Activated CD8-positive, alpha-beta T cell treated with anti-CD3 and anti-CD28 coated beads, Interleukin-2, amount 10 ng/mL, durations not matched to agents 7 days and 5 days (primary cell): ENCODE measurements at places on chromosomes 6 and 20. TPM values are rescaled to one million over a fixed set of nuclear protein-coding genes. Genes with fewer than 3 reads are reported as not detected.

GRCh38 chr6:152636021-152636608 lies 1.0 kb downstream of the SYNE1 start:
- no peak for DNase-seq

ZNF341 gene
- 5.2 TPM for total RNA-seq

- no peak for DNase-seq
Observed at GRCh38 chr20:1377984-1378734, 14.7 kb downstream of the FKBP1A start.

- DNase-seq = no peak
Observed at GRCh38 chr20:25624500-25624939, 706 bp upstream of the NANP start.

DNA sequence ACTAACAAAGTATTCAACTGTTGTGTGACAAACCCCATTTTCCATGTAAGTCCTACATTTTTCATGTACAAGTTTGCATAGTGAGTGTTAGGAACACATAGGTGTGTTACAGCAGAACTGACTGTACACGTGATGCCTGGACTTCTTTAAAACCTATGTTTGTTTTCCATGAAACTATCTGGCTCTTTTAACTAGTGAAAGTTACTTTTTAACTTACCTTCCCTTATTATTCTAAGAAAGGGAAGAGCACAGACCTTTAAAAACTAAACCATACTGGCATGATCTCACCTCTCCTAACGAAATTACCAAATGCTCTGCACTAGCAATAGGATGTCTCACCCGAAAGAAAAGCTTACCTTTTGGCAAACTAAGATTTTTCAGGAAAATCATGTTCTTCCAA lies 87.8 kb downstream of the CENPW start:
- DNase-seq = no peak

OR12D3 gene
- not detected for total RNA-seq

DNA sequence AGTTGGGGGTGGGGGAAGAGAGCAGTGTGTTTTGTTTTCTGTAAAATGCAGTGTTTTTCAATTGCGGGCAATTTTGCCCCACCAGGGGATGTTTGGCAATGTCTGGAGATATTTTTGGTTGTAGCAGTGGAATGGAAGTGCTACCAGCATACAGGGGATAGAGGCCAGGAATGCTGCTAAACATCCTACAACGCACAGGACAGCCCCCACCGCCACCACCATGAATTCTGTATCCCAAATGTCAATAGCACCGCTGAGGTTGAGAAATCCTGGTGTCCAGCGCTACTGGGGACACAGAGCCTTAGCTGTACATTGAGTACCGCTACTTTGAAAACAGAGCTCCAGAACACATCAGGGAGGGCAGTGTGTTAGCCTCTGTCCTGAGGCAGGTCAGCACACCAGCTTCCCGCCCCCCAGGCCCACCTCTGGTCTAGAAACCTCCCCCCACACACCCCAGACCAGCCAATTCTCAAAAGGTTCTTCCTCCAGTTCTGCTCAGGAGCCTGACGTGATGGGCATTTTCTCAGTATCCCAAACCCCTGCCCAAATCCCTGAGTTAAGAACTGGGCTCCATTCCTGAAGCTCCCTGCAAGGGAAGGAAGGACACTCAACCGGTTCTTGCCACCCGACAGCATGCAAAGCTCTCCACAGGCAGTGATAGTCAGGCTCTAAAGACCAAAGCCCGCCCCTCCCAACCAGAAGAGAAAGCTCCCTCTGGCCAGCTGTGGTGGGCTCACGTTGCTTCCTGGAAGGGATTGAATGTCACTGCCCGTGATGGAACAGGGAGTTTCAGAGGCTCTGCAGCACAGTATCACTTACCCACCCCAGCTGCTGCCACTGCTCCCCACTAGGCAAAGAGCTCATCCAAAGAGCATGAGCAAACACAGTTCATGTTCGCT lies 321.5 kb upstream of the JARID2 start:
- DNase-seq = no peak

BNIP5 gene
- total RNA-seq = not detected

DNA sequence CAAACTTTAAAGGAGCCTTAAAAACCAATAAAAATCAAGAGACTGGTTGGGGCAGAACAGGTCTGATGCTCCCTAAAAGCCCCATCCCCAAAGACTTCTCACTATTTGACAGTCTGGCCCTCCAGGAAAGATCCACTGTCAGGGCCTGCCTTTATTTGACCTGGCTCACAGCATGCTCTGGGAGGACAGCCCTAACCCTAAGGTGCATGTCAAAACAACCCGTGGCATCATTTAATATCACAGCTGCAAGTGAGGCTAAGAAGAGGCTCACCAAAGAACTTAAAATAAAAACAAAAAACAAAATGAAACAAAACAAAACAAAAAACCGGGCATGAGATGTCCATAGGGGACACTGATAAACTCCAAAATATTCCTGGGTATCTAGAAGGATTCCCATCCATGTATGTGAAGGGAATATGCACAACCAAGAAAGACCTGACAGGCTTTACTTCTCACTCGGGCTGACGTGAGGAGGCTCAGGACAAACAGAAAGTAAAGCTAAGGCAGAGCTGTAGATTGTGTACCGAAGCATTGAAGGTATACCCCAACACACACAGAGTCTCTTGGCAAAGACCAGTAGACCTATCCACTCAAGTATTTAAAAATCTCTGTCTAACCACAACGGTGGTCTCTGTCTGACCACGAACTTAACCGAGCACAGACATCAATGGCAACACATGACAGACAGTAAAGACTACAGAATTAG lies 57.3 kb downstream of the AHI1 start:
- peak; percentile 24 for DNase-seq

DNA sequence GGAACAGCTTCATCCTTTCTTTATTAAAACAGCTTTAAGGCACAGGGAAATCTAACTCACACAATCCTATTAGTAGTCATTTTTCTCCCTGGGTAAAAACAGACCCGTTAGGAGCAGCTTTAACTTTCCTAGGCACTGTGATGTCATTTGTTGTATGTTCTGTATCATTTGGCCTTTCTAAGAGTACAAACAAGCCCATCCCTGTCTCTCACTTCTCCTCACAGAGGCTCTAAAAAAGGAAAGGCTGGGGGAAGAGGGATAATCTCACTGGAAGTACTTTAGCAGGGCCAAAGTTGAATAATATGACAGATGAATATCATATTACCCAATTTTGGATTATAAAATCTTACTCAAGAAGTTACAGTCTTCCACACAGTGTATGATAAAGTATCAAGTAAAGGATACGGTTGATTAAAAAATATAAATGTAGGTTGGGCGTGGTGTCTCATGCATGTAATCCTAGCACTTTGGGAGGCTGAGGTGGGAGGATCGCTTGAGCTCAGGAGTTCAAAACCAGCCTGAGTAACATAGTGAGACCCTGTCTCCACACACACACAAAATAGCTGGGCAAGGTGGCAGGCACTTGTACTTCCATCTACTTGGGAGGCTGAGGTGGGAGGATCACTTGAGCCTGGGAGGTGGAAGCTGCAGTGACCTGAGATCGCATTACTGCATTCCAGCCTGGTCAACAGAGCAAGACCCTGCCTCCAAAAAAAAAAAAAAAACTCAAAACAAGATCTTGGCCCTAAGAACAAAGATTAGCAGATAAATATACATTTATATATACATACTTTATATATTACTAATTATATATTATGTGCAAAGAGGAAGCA lies 7.9 kb downstream of the NUDT3 start:
- DNase-seq = no peak

- DNase-seq = no peak
Observed at GRCh38 chr6:32081168-32081990, 27.8 kb downstream of the TNXB start.

GRCh38 chr6:167049275-167049674 lies 50.1 kb downstream of the CEP43 start:
- DNase-seq = no peak

COL20A1 gene
- not detected for total RNA-seq

DNA sequence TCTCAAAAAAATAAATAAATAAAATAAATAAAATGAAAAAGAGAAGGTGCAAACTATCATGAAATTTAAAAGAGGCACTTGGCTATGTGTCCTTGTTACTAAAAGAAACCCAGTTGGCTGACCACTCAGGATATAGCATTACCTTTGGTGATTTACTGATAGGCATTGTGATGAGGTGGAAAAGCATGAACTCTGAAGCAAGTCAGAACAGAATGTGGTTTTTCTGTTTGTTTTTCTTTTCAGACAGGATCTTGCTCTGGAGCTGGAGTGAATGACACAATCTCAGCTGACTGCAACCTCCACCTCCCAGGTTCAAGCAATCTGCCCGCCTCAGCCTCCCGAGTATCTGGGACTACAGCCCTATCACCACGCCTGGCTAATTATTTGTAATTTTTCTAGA lies 31.9 kb downstream of the ZNF184 start:
- DNase-seq = no peak

AAR2 gene
- 20.5 TPM for total RNA-seq

- no peak for DNase-seq
Observed at GRCh38 chr6:105920071-105920470, 166.1 kb upstream of the PRDM1 start.

DNA sequence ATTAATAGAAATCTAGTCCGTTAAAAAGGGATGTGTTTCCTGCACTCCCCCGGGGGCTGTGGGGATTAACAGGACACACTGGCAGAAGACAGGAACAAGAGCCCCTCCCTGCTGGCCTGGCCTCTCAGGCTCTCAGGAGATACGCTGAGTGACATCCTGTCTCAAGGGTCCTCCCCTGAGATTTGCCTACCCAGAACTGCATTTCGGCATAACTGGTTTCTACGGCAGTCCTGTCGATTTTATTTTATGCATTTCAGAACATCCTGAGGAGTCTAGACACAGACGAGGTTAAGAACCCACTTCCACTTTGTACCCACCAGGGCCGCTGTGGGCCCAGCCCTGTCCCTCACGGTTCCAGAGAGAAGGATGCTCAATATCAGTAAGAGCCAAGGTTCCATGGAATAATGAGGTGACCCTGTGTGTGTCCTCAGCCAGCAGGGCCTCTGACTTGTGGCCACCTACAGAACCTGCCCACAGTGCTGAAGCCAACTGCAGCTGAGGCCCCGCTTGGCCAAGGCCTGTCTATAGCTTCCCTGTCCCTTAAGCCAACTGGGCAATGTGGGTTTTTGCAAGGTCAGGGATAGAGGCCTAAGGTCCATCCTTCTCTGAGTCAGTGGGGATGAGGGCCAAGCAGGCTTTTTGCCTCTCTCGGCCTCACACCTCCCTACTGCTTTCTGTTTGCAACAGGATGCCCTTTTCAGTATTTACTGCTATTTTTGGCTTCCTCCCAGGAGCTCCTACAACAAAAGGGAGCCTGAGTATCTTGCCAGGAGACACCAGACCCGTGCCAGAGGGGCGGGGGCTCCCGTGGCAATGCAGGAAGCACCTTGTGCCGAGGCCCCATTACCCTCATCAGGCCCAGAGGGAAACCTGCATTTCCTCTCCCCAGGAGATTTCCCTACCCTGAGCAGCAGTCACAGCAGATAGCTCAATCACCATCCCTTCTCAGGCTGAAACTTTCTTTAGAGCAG lies 14.7 kb downstream of the UQCC2 start:
- DNase-seq = peak; percentile 71

CD93 gene
- total RNA-seq = 0.73 TPM

LRRC73 gene
- 0.26 TPM for total RNA-seq

CNR1 gene
- total RNA-seq = not detected

GRCh38 chr6:78268591-78269452 lies 598.5 kb upstream of the IRAK1BP1 start:
- no peak for DNase-seq

DNA sequence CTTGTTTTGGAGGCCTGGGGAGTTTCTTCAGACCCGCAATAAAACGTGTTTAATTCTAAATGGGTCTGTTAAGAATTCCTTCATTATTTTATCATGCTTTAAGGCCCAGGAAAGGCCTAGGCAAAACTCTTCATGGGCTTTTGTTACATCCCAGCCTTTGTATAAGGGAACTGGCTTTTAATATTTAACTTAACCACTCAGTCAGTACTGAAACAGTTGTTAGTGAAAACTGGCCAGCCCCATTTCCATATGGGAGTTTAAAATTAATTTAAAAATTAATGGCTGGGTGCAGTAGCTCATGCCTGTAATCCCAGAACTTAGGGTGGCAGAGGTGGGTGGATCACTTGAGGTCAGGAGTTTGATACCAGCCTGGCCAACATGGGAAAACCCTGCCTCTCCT lies 213.2 kb upstream of the FKBP1C start:
- DNase-seq = no peak

DNA sequence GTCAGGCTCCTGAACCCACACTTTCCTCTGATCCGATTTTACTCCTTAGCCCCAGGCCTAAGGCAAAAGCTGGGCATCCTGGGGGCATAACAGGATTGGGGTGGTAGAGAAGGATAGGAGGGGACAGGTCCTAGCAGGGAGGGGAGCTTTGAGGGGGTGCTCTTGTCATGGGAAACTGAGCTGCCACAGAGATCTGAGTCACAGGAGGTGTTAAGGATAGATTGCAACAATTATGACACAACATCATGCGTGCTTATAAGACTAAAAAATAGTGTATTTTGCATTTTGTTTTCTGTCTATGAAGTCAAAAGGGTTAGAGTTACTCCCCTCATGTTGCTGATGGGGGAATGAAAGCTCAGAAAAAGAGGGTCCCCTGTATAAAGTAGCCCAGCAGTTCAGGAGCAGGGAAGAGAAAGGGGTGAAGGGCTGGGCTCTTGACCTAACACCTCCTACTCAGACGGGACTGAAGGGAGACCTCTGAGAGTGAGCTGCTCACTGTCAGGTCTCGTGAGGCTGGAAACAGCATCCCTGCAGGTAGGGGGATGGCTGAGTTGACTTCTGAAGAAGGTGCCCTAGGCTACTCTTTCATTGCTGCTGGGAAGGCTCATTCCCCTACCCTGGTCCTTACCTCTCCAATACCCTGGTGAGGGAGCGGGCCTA lies 2.0 kb downstream of the GLP1R start:
- DNase-seq = no peak

R3HDML gene
- total RNA-seq = not detected

DLK2 gene
- not detected for total RNA-seq

IPCEF1 gene
- total RNA-seq = 22.6 TPM

DNA sequence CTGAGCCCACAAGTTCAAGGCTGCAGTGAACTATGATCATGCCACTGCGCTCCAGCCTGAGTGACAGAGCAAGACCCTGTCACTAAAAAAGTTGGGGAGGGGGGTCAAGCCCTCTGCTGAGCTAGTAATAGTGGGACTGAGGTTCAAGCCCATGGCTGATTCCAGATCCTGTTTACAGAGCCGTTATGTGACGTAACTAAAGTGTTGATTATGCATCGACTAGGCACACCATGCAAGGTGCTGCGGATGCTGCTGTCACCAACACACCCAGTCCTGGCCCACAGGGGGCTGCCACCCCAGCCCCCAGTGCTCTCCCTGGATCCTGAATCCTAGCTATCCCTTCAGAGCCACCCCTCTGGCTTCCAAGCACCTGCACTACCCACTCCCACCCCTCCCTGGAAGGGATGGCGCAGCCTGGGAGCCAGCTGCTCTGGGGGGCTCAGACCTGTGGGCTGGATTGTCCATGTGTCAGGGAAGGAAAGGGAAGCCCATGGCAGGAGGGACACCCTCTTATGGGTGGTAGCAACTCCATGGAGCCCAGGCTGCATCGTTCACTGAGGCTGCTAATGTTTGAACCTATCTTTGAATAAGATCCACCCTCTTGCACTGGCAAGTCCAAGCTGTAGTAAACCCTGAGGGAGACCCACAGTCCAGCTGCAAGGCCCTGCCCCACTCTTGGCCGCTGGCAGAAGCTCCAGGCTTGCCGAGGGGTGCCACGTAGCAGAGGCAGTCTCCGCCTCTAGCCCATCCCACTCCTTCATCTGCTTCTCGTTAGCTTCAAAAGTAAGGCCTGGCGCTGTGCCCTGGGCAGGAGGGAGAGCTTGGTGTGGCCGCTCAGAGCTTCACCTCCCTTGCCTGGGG lies 95.0 kb downstream of the SNX5 start:
- no peak for DNase-seq

- no peak for DNase-seq
Observed at GRCh38 chr6:28000351-28001045, 43.5 kb downstream of the OR2B6 start.
